T-cell (primary cell): ENCODE measurements at places on chromosomes 5 and 9. TPM values are rescaled to one million over a fixed set of nuclear protein-coding genes. Genes with fewer than 3 reads are reported as not detected.

DNA sequence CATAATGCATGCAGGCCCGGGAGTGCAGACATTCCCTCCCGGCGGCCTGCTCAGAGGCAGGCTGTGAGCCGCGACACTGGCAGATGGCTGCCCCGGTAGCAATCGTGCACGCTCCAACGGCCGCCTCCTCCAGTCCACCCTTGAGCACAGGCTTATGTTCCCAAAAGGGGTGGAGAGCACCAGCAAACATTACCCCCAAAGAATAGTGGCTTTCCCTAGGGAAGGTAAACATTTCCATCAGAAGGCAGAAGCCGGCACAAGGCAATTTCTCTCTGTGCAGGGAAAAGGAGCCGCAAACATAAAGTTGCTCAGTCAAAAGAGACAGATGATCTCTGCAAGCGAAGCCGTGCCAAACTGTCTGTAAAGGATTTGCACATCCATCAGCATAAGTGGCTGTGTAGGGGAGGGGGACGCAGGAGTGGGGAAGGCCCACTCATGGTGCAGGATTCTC, 92.5 kb downstream of the SIL1 start:
- H3K36me3 ChIP-seq, result no peaks in the 10 kb centered on the region
- H3K27me3 ChIP-seq, result no peaks in the 10 kb centered on the region
- no peak for DNase-seq
- H3K27ac ChIP-seq, result no peak overlapping the region
- H3K4me3 ChIP-seq, result no peak overlapping the region

The OR1Q1 gene
- not detected for total RNA-seq

GRCh38 chr5:32255540-32255900, 57.2 kb downstream of the MTMR12 start:
- H3K4me1 ChIP-seq, result no peaks in the 10 kb centered on the region
- peaks cover 24% of the 10 kb centered on the region for H3K36me3 ChIP-seq
- no peak overlapping the region for H3K27ac ChIP-seq
- no peaks in the 10 kb centered on the region for H3K27me3 ChIP-seq
- no peak for DNase-seq

DNA sequence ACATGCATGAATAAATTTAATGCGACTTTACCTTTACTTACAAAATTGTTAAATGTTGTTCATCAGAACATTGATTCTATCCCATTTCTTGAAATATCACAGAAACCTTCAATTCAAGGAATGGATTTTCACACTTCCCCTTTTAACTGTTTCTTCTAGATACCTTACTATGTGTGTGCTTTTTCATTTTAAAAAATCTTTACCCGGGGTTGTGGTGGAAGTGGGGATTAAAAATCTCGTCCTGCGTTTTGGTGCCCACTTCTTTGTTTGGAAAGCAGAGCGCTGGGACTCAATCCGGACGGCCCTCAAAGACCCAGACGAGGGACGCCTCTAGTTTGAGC, 5.8 kb upstream of the MEF2C start:
- no peak overlapping the region for H3K4me3 ChIP-seq
- no peaks in the 10 kb centered on the region for H3K36me3 ChIP-seq
- no peak overlapping the region for H3K27ac ChIP-seq
- H3K4me1 ChIP-seq, result peaks cover 3% of the 10 kb centered on the region
- H3K27me3 ChIP-seq, result no peaks in the 10 kb centered on the region

DNA sequence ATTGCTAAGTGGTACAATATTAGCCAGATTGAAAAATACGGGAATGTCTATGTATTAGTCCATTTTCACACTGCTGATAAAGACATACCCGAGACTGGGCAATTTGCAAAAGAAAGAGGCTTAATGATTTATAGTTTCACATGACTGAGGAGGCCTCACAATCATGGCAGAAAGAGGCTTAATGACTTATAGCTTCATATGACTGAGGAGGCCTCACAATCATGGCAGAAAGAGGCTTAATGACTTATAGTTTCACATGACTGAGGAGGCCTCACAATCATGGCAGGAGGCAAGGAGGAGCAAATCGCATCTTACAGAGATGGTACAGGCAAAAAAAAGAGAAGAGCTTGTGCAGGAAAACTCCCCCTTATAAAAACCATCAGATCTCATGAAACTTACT, 32.3 kb upstream of the OLFM1 start:
- H3K27me3 ChIP-seq, result peaks cover 21% of the 10 kb centered on the region
- H3K27ac ChIP-seq, result no peak overlapping the region
- no peak overlapping the region for H3K4me3 ChIP-seq
- H3K36me3 ChIP-seq, result no peaks in the 10 kb centered on the region
- H3K4me1 ChIP-seq, result no peaks in the 10 kb centered on the region

- H3K27me3 ChIP-seq, result no peaks in the 10 kb centered on the region
- H3K4me3 ChIP-seq, result peak overlapping the region; percentile 5
- H3K27ac ChIP-seq, result peak overlapping the region; percentile 44
- no peak for DNase-seq
- H3K36me3 ChIP-seq, result no peaks in the 10 kb centered on the region
- peaks cover 39% of the 10 kb centered on the region for H3K4me1 ChIP-seq
Observed at GRCh38 chr5:134053314-134053839, 48.6 kb upstream of the VDAC1 start.

- H3K4me3 ChIP-seq, result no peak overlapping the region
- no peak for DNase-seq
- H3K36me3 ChIP-seq, result no peaks in the 10 kb centered on the region
- no peak overlapping the region for H3K27ac ChIP-seq
- no peaks in the 10 kb centered on the region for H3K27me3 ChIP-seq
- H3K4me1 ChIP-seq, result no peaks in the 10 kb centered on the region
Observed at GRCh38 chr9:105531530-105531929, 26.4 kb upstream of the FKTN start.

DNA sequence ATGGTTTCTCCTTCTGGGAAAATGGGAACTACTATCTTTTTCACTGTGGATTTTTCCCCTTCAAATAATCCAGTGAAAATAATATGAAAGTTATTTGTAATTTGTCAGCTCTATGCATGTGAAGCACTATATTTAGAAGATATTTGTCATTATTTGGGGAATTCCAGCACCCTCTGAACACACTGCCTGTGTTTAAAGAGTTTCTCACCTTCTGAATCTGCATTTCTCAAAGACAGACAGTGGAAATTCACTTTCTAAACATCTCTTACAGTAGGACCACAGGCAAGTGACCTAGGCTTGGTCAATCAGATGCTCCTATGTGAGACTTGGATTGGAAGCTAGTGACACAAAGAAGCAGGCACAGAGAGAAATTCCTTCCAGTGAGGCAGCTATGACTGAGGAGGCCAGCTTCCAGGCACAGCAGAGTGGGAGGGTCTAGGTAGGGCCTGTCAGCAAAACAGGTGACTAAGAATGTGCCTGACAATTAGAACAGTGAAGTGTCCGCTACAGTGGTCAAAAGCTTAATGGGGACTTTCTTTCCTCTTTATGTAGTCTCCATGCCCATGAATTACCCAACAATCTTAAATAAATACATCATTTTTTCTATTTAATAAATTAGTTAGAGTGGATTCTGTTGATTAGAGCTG, 167.2 kb downstream of the HMHB1 start:
- H3K4me1 ChIP-seq, result no peaks in the 10 kb centered on the region
- no peak overlapping the region for H3K27ac ChIP-seq
- no peak overlapping the region for H3K4me3 ChIP-seq
- no peaks in the 10 kb centered on the region for H3K27me3 ChIP-seq
- H3K36me3 ChIP-seq, result no peaks in the 10 kb centered on the region

The DIAPH1 gene
- 203 TPM for total RNA-seq

DNA sequence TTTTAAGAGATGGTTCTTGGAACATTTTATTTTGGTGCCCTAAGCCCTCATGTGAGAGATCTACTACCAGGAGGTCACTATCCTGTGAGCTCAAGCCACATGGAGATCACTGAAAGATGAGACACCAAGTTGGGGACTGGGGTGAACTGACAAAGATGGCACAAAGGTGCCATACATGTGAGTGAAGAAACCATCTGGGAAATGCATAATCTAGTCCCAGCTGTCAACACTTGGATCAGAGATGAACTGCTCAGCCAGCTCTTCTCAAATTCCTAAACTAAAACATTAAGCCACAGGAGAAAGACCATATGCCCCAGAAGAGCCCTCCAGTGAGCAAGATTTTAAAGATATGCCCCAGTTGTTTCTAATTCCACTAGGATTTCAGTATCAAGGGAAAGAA, 22.2 kb upstream of the MYOT start:
- H3K27ac ChIP-seq, result no peak overlapping the region
- no peaks in the 10 kb centered on the region for H3K27me3 ChIP-seq
- no peak overlapping the region for H3K4me3 ChIP-seq
- no peaks in the 10 kb centered on the region for H3K4me1 ChIP-seq

DNA sequence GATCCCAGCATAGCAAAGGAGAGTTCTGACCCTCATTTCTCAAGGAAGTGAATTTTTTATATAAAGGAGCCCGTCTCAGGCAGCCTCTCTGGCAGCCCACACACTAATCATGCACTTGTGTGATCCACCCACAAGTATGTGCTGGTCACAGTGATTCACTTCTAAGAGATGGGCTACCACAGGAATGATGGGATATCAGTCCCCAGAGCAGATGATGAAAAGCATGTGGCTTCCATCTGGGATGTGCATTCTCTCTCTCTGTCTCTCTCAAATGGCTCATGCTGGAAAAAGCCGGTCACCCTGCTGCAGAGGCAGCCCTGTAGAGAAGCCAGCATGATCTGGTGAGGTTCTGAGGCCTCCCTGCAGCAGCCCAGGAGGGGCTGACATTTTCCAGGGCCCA, 74.2 kb upstream of the ADCY2 start:
- no peaks in the 10 kb centered on the region for H3K27me3 ChIP-seq
- no peak for DNase-seq
- H3K27ac ChIP-seq, result no peak overlapping the region
- H3K4me1 ChIP-seq, result no peaks in the 10 kb centered on the region
- H3K4me3 ChIP-seq, result no peak overlapping the region

GRCh38 chr5:82097-82496, 9.9 kb upstream of the PLEKHG4B start:
- no peaks in the 10 kb centered on the region for H3K36me3 ChIP-seq
- no peak overlapping the region for H3K4me3 ChIP-seq
- DNase-seq, result no peak
- no peak overlapping the region for H3K27ac ChIP-seq
- H3K4me1 ChIP-seq, result no peaks in the 10 kb centered on the region
- H3K27me3 ChIP-seq, result peaks cover 23% of the 10 kb centered on the region

DNA sequence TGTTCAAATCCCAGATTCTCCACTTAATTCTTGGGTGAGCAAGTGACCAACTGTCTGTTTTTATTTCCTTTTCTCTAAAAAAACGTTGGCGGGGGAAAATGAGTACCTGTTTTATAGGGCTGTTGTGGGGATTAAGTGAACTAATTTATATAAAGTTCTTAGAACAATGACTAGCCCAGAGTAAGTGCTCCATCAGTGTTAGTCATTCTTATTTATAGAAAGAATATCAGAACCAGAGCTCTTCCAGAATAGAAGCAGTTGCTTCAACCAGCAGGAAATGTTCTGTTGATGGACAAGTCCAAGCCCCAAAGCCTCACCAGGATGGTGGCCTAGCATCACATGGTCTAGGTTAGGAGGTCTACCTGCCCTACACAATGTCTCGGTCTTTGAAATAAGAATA, 379.2 kb downstream of the ACTL7B start:
- H3K27me3 ChIP-seq, result no peaks in the 10 kb centered on the region
- H3K27ac ChIP-seq, result no peak overlapping the region
- DNase-seq, result no peak

GRCh38 chr5:75847561-75848021, 130.4 kb upstream of the POC5 start:
- H3K4me3 ChIP-seq, result no peak overlapping the region
- DNase-seq, result no peak
- no peak overlapping the region for H3K27ac ChIP-seq
- H3K4me1 ChIP-seq, result no peaks in the 10 kb centered on the region
- no peaks in the 10 kb centered on the region for H3K36me3 ChIP-seq

The BTNL3 gene
- total RNA-seq, result not detected

DNA sequence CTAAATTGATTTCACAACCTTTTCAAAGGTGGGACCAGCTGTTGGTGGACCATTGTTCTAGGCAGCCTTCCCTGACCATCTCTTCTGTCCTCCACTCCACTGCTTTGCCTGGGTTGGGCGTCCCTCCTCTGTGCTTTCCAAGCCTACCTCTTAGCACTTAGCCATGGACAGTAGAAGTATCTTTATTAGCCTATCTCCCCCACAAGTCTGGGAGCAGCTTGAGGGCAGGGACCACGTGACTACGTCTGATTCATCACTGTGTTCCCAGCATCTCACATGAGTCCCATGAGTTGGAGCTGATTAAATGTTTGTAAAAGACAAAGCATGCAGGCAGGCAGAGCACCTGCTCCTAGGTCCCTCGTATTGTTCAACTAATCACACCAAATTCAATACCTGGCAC, 20.9 kb downstream of the MORN5 start:
- H3K4me1 ChIP-seq, result no peaks in the 10 kb centered on the region
- DNase-seq, result no peak
- no peak overlapping the region for H3K27ac ChIP-seq
- no peak overlapping the region for H3K4me3 ChIP-seq
